ENCODE measurements at places on chromosomes 16 and 17.

DNA sequence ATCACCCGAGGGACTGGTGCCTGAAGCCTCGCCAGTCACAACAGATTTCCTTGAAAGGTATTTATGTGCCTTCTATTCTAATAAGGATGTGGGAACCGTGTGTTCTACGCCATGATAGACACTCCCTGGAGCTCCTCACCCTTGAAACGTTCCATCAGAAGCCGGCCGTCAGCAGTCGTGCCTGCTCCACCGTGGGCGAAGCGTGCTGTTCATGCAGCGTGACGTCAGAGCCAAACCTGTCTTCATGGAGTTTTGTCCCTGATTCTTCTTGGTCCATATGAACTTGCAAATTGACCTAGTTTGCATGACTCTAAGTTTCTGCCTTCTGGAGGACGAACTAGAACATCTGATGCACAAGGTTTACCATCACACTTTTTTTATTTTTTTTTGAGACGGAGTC lies 4.5 kb upstream of the PPP1R27 start:
- DNase-seq: no peak

GRCh38 chr17:35577830-35578196 lies 558 bp downstream of the PEX12 start:
- no peak for DNase-seq

GRCh38 chr17:34379868-34380267 lies 16.8 kb upstream of the CCL1 start:
- DNase-seq: no peak

DNA sequence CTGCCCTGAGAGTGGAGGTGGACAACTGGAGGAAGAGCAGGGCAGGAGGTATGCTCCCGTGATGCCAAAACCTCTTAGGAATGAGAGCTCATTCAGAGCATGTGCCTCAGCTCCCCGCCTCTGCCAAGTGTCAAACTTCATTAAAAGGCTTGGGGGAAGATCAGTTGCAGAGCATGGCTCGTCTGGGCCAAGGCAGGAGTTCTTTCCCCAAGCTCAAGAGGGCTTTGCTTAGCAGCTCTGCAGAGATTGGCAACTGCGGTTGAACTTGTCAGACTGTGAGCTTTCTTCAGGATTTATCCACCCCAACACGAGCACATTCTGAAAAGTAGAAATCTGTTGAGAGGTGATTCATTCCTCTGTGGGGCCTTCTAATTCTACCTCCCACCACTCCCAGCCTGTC lies 248.1 kb downstream of the HS3ST3A1 start:
- DNase-seq: no peak

- no peak for DNase-seq
Observed at GRCh38 chr16:56268799-56269198, 77.5 kb downstream of the GNAO1 start.

GRCh38 chr17:33978889-33979288 lies 276.2 kb upstream of the CCL2 start:
- DNase-seq: no peak

- no peak for DNase-seq
Observed at GRCh38 chr17:40597156-40597555, 31.9 kb upstream of the CCR7 start.

GRCh38 chr16:82755570-82756282 lies 129.0 kb downstream of the CDH13 start:
- no peak for DNase-seq

GRCh38 chr17:4369557-4370230 lies 3.2 kb upstream of the UBE2G1 start:
- DNase-seq: no peak

- no peak for DNase-seq
Observed at GRCh38 chr16:84689111-84689510, 10.7 kb upstream of the USP10 start.

DNA sequence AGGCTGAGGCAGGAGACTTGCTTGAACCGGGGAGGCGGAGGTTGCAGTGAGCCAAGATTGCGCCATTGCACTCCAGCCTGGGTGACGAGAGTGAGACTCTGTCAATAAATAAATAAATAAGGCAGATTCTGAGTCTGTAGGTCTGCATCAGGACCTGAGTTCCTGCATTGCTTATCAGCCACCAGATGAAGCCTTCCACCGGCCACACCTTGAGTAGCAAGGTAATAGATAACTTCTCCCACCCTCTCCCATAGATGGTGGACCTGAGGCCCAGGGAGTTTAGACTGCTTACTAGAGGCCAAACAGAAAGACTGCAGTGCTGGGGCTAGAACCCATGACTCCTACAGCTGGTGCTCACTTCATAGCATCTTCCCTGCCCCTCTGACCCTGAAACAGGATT lies 22.1 kb downstream of the ZP2 start:
- DNase-seq: no peak

DNA sequence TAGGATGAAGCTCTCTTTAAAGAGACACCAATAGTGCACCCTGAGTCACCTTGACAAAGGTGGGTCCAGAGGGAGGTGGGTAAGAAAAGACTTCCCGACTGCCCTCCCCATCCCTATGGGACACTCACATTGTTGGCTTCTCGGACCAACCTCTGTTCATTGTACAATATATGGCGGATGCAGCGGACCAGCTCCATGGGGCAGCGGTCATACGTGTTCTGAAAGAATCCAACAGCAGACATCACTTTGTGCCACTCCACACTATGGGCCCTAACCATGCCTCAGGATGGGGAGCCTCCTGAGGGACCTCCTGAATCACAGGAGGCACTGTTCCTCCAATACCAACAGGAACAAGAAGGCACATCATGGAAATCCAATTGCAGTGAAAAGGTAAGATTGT lies 30.4 kb upstream of the GHDC start:
- DNase-seq: no peak

DNA sequence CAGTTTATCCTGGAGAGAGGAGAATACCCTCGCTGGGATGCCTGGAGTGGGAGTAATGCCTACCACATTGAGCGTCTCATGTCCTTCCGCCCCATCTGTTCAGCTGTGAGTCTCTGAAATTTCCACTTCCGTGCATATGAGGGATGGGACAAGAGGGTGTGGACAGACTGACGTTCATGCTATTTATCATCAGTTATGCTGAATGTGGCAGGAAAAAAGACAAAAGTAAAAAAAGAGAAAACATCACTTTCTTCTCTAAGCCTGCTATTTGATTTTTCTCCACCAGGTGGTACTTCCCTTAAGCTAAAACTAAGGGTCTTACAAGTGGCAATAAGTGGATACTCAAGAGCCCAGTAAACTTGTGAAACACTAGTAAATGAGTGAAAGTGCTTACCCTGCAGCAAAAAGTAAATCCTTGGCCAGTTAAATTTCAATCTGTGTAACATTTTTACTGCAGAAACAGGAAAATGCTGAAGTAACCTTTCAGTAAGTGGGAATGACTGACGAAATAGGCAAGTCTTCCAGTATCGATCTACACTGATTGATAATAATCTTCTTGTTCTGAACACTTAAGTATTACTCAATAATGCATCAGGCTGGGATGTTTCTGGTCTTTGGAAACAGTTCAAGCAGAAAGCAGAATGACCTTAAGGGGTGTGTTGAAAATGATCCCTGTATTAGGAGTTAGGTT lies 5.6 kb downstream of the CRYBA1 start:
- peak; percentile 35 for DNase-seq

DNA sequence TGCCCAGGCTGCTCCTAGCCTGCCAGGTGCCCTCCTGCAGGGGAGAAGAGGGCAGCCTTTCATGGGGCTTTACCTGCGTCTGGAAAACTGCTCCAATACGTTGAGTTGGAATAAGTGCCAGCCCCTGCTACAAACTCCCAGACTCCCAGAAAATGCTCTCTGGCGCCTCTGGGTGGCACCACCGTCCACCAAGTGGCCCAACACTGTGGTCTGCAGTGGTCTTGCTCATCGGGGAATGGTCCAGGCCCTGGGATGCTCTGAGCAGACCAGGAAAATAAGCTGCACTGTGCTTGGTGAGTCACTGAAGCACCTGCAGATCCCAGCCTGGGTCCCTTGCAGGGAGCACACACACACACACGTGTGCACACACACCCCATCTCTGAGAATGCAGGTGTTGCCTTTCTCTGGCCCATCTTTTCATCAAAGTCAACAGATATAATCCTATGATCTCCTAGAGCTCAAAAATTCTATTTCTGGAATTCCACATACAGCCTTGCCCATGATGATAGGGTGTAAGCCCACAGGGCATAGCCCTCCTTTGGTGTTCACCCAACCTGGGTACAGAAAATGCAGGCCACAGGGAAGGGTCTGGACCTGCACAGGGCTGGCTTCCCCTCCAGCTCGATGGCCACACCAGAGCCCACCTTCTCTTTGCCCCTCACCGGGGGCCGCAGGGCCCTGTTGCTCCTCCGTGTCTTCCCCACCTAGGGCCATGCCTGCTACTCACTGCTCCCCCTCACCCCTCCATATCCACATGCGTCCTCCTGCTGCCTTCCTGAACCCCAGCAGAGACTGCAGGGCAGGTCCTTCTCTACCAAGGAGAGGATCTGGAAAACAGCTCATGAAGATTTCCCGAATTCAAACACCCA lies 20.5 kb downstream of the CDIP1 start:
- no peak for DNase-seq

- no peak for DNase-seq
Observed at GRCh38 chr16:67240506-67240905, 6.8 kb downstream of the FHOD1 start.

GRCh38 chr17:38441429-38442061 lies 13.3 kb downstream of the ARHGAP23 start:
- DNase-seq: no peak

DNA sequence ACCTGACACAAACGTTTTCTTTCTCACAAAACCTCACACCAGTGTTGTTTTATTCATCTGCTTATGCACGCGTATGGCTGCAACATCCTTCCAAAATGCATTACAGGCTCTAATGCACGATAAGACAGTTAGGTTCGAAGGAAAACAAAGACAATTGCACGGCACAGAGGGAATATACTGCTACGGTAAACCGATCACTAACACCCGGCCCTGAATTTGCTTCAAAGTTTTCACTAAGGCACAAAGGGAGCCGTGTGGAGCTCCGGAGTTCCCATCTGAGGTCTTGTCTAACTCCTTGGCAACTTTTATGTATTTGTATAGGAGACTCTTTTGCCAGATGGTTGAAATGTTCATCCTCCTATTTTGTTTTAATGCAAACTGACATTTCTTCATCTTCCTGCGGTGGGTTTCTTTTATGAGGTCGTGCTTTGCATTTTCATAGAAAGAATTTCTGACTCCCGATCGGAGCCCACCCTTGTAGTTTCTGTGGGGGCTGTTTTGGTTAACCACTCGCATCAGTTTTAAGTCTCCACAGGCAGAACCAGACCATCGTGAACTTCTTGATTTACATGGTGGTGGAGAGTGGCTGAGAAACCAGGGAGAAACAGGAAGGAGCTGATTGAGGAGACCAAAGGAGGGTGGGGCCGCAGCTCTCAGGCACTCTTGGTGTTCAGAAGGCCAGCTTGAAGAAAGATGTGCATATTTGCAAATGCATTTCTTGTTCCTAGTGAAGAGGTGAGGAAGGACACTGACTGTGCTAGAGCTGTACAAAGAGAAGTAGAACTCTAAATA lies 516.8 kb downstream of the MAF start:
- peak; percentile 28 for DNase-seq

GRCh38 chr16:48434653-48435317 lies 49.6 kb upstream of the SIAH1 start:
- peak; percentile 81 for DNase-seq

DNA sequence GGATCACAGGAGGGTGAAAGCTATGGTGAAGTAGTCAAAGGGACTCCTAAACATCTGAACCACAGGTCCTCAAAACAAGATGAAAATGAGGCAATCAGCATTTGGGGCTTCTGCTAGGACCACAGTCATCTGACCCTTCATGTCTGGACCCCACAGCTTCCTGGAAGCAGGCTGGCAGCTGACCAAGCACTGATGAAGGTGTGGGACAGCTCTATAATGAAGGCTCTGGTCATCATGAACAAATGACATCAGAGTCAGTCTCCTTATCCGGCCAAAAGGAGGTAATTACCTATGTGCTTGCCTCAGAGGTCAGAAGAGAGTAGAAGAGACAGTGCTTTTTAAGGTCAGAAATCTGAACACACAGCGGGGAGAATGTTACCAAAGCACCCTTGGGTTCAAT lies 101.2 kb upstream of the GNAO1 start:
- no peak for DNase-seq

- peak; percentile 41 for DNase-seq
Observed at GRCh38 chr17:81193470-81194224, 27.6 kb upstream of the AATK start.

GRCh38 chr17:1521086-1521640 lies 4.8 kb upstream of the INPP5K start:
- DNase-seq: no peak

- no peak for DNase-seq
Observed at GRCh38 chr17:60472449-60472848, 50.2 kb downstream of the CHCT1 start.

- no peak for DNase-seq
Observed at GRCh38 chr16:52022177-52022576, 524.8 kb downstream of the TOX3 start.

- DNase-seq: no peak
Observed at GRCh38 chr17:6508519-6509030, 47.8 kb downstream of the PITPNM3 start.

GRCh38 chr17:61492759-61493526 lies 40.7 kb downstream of the TBX4 start:
- no peak for DNase-seq

- no peak for DNase-seq
Observed at GRCh38 chr17:4501295-4501949, 2.7 kb downstream of the SPNS2 start.

Measured in suppressor macrophage treated with lipopolysaccharide for 1 hour (primary cell).